Myocyte (in vitro differentiated cells): ENCODE measurements at places on chromosomes 5 and 9. TPM values are rescaled to one million over a fixed set of nuclear protein-coding genes. Genes with fewer than 3 reads are reported as not detected.

Gene ELL2
- 25.7 and 33.1 TPM in 2 replicates for total RNA-seq

Gene GKAP1
- total RNA-seq = 2.7 and 4.3 TPM in 2 replicates

Gene CYFIP2
- 5.5 and 5.6 TPM in 2 replicates for total RNA-seq

Gene EGFL7
- 6.0 and 7.0 TPM in 2 replicates for total RNA-seq

Gene SLC2A6
- 16.0 and 16.9 TPM in 2 replicates for total RNA-seq

Gene IFNK
- not detected in 2 replicates for total RNA-seq

Gene TEX48
- not detected in 2 replicates for total RNA-seq

Gene DNAJC21
- 31.9 and 37.8 TPM in 2 replicates for total RNA-seq

GRCh38 chr9:71941998-71942567, 30.6 kb downstream of the C9orf85 start:
- no peak for DNase-seq

GRCh38 chr5:136042665-136043121, 13.9 kb downstream of the TGFBI start:
- DNase-seq = peak; percentile 60

- no peak for DNase-seq
These were observed 134.7 kb upstream of the ZNF608 start for GRCh38 chr5:124880903-124881697.

DNA sequence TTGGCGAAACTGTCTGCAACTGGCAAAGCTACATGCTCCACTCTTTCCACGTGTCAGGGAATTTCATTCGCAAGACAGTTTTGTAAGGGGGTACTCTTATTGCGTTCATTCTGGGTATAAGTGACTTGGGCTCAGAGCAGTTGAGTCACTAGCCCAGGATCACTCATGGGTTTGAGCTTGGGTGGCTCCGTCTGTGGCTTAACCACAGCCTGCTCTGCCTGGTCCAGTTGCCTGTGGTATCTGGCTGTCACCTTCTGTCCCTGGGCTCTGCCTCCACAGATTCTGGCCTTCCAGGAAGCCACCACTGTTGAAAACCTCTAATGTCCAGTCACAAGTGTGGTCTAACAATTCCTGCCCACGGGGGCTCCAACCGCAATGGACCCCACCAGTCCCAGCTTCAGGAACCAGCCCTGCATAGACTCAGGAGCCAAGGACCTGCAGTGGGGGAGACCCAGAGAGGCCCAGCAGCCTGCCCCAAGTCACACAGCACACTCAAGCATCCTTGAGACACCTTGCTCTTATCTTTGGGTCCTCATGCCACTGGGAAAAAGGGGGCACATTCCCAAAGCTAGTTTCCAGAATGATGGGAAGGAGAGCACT, 10.4 kb downstream of the KIF12 start:
- DNase-seq = peak; percentile 76

DNA sequence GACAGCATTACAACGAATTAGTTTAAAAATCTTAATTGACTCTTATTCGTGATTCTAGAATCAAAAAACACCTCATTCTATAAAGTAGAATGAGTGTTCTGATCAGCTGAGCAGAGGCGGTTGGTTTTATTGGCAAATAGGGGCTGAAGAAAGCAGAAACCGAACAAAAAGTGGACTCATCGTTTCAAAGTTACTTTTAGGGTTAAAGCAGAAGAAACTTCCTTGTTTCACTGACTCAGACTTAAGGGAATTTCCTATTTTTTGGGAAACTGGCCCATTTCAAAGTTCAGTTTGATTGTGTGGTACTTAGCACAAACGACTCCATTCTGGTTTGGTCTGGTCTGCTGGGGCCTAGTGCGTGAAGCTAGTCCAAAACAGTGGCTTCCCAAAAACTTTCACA, 862 bp upstream of the NDUFB6 start:
- DNase-seq = no peak

GRCh38 chr5:16913187-16914107, 22.6 kb downstream of the MYO10 start:
- DNase-seq = peak; percentile 30

DNA sequence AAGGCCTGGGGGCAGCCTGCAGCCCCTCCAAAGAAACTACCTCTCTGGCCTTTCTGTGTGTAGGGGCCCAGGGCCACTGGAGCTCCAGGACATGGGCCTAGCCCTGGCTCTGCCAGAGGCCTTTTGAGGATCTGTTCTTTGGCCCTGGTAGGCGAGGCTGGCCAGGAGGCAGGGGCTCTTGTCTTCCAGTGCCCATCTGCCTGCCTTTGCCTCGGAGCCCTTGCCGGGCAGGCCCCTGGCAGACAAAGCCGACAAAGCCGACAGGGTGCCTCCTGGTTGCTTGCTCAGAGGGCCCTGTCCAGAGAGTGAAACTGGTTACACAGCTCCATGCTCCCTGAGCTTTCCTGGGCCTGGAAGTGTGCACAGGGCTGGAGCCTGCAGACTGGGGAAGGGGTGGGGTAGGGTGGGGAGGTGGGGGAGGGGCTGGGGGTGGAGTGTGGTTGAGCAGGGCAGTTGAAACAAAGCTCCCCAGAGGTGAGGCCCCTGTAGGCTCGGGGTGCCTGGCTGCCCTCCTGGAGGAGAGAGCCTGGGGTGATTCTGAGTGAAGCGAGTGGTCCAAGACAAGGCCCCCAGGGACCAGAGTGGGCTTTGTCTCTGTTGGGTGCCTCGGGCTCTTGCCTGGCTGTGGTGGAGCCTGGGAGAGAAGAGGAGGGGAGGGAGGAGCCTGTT, 29.3 kb downstream of the PTPA start:
- DNase-seq = peak; percentile 69

GRCh38 chr5:35365758-35366157, 135.5 kb upstream of the PRLR start:
- DNase-seq = no peak

- peak; percentile 84 for DNase-seq
These were observed 63.1 kb downstream of the CXXC5 start for GRCh38 chr5:139711067-139711905.

- no peak for DNase-seq
These were observed 303.3 kb upstream of the ACTBL2 start for GRCh38 chr5:57785946-57786345.

DNA sequence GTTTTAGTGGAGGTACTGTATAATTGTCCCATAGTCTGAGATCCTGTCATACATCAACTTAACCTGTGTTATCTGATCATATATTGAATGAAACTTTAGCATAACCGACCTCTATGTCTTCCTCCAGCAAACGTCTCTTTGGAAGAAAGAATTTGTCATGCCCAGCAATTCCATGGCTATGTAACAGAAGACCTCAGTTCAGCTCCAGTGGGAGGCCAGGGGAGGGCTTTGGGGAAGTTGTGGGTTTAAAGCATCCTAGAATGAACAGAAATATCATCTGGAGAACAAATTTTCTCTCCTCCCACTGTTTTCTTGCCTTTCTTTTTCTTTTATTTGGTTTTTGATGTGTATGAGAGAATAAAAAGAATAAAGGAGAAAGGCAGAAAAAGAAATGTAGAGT, 164.5 kb downstream of the GAS1 start:
- DNase-seq = no peak

DNA sequence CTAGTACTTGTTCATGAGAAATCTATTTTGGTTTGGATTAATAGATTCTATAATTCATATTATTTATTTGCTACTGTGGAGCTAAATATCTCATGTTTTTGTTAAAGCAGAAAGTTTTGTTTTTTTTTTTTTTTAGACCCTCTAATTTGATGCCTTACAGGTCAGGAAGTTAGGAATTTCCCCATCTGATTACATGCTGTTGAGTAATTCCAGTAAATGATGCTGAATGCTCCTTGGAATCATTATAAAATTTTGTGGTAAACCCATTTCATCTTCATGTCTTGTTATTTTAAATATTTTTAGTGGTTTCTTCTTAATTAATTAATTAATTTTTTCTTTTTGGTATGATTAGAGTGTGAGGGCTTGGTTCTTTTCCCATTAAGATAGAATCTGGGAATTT, 35.6 kb downstream of the NNT start:
- no peak for DNase-seq

- peak; percentile 31 for DNase-seq
These were observed 100.5 kb upstream of the PRRC1 start for GRCh38 chr5:127416906-127417305.

GRCh38 chr5:73312146-73312871, 136.3 kb downstream of the FOXD1 start:
- DNase-seq = peak; percentile 82

- DNase-seq = no peak
These were observed 222.4 kb upstream of the TNC start for GRCh38 chr9:115340314-115340713.

DNA sequence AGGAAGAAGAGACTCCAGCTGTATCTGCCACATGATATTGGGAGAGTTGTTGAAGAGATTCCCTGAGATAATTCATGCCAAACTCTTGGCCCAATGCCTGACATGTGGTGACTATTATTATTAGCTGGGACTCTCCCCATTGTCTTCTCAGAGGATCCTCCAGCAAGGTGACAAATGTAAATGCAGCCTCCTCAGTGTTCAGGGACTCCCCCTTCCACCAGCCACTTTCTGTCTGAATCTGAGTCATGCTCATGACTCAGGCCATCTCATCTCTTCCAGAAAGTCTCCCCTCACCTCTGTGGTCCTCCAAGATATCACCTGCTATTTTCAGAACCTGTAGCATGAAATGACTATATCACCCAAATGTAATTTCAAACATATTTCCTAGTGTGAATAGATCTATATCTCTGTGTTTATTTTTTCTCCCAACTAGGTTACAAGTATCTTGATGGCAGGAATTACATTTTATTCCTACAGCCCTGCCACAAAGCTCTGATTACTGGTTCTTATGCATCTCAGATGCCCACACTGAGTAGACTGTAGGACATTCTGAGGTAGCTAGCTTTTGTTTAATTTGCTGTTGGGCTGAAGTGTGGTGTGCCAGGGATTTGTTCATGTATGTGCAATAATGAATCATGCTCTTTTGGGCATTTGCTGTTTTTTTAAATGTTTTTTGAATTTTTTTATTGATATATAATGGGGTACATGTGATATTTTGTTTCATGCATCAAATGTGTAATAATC, 126.6 kb upstream of the IL12B start:
- DNase-seq = peak; percentile 71

GRCh38 chr9:117247266-117247665, 167.6 kb downstream of the ASTN2 start:
- peak; percentile 28 for DNase-seq

- DNase-seq = no peak
These were observed 370.3 kb downstream of the NNT start for GRCh38 chr5:43973318-43973717.

- DNase-seq = peak; percentile 42
These were observed 89.5 kb downstream of the TSSK1B start for GRCh38 chr5:113344973-113345940.

GRCh38 chr5:64417390-64417789, 88.4 kb upstream of the RGS7BP start:
- no peak for DNase-seq

- peak; percentile 98 for DNase-seq
These were observed 56.7 kb downstream of the VAV2 start for GRCh38 chr9:133935328-133936005.

- peak; percentile 21 for DNase-seq
These were observed 66.6 kb downstream of the DEPDC1B start for GRCh38 chr5:60633341-60633740.

DNA sequence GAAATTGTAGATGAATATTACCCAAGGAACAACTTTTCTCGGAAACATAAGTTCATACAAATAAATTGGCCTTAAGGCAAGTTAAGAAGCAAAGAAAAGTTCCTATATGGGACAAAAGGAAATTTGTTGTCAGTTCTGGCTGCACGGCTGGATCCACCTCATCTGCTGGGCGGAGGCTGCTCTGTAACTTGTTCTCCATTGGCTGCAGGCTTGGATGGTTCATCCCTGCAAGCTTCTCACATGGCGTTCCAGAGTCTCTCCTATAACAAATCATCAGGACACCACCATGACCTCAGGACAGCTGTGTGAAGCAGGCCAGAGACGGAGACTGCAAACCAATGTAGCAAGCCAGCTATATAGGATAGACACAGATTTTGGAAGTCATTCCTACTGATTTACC, 81.4 kb upstream of the DAB2 start:
- peak; percentile 56 for DNase-seq

DNA sequence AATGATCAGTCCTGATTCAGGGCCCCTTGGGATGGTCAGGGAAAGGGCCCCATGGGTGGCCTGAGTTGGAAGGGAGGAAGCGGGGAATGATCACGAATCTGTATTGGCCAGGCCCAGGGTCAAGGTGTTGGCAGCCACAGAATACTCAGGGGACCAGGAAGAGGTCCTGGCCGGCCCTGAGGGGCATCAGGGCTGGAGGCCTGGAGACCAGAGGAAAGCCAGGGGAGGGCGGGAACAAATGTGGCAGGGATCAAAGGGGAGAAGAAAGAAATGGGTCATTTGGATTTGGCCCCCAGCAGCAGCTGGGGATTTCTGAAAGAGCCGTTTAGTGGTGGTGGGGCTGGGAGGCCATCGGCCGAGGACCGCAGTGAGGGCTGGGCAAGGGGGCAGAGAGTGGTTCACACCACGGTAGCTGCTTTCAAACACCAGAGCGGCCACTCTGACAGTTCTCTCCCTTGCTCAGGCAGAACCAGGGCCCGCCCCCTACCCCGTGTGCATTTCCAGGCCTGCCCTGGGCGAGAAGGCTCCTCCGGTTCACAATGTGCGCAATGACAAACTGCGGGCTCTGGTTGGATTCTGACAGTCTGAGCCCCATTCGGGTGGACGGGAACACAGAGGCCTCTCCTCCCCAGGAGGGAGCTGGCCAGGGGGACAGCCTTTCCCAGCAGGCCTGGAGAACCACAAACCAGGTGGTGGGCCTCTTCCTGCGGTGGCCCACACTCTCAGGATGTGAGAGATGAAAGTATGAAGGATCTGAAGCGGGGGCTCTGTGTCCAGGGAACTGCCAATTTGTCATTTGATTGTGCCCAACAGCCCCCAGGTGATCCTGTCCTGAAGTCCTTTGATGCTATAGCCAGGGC, 220.3 kb upstream of the IER5L start:
- DNase-seq = no peak

DNA sequence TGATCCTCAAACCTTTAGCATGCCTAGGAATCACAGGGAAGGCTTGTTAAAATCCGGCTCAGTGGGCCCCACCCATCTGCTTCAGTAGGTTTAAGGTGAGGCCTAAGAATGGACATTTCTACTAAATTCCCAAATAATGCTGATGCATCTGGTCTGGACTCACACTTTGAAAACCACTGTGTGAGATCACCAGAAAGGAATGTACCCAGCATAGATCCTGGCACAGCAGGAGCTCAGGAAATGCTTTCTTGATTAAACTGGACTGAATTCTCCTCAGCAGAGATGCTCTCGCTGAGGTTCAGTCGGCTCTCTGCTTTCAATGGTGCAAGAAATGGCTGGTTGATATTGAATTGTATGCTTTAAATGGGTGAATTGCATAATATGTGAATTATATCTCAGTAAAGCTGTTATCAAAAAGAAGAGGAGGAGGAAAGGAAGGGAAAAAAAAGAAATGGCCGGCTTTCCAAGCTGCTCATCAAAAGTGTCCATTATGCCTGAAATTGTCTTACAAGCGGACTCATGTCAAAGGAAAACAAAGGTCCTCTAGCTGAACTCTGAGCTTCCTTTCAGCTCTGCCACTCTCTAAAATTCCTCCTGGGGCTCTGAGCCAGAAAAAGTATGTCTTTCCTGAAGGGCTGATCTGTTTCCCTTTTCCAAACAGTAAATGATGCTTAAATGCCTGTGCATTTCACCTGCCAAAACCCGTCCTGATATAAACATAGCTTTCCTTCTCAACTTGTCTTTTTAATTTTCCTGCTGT, 77.6 kb upstream of the SAP30L start:
- peak; percentile 83 for DNase-seq

GRCh38 chr5:19143935-19144334, 844.1 kb downstream of the CDH18 start:
- no peak for DNase-seq
